Kidney glomerular epithelial cell (primary cell): ENCODE measurements at places on chromosomes 5 and 9.

DNA sequence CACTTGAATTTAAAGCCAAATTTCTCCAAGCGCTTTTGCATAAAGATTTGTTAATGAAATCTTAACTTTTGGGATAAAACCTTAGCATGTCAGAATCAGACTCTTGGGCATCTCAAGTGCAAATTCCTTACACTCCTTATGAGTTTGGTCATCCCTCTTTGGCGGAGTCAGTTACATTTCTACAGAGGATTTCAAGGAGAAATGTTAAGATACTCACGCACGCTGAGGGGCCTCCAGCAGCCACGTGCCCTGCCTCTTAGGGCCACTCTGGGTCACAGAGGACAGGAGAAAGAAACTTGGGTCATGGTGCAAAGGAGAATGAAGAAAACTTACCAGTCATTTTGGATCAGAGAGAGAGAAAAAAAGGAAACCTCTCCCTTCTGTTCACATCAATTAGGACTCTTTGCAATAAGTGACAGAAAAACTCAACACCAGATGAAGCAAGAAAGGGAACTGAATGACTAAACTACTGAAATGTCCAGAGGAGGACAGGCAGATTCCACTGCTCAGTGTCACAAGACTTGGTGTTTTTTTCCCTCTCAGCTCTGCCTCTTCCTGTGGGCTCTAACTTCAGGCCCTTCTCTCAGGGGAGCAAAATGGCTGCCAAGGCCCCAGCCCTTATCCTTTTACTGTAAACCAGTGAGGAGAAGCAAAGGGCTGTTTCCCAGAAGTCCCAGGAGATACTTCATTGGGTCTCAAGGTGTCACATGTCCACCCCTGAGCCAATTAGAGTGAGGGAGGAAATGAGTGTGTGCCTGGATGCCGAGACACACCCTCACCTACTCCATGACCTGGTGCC lies 63.3 kb upstream of the NFIL3 start:
- DNase-seq: no peak

- DNase-seq: no peak
Observed at GRCh38 chr5:114312658-114313057, 49.2 kb upstream of the KCNN2 start.

GRCh38 chr9:34252670-34253459 lies 74.0 kb downstream of the UBAP1 start:
- DNase-seq: peak; percentile 44

DNA sequence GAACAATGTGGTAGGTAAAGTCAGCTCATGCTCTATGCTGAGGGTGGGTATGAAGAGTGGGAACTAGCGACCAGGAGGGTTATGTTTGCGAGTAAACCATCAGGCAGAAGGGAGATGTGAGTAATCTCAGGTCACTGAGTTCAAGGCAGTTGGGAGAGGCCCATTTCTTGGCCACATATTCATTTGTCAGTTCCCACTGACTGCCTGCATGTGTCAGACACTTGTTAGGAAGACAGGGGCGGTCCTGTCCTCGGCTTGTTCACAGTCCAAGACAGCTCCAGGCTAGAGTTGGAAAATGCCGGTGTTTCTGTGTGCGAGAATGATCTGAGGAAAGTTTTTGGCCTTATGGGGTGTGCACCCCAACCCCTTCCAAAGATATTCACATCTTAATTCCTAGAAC lies 48.6 kb upstream of the GDNF start:
- no peak for DNase-seq

- peak; percentile 86 for DNase-seq
Observed at GRCh38 chr5:54985301-54986268, at the start of gene ESM1. ESM1 (minus strand) TSS chr5:54985593; CDS start chr5:54985517, 76 bp downstream.

DNA sequence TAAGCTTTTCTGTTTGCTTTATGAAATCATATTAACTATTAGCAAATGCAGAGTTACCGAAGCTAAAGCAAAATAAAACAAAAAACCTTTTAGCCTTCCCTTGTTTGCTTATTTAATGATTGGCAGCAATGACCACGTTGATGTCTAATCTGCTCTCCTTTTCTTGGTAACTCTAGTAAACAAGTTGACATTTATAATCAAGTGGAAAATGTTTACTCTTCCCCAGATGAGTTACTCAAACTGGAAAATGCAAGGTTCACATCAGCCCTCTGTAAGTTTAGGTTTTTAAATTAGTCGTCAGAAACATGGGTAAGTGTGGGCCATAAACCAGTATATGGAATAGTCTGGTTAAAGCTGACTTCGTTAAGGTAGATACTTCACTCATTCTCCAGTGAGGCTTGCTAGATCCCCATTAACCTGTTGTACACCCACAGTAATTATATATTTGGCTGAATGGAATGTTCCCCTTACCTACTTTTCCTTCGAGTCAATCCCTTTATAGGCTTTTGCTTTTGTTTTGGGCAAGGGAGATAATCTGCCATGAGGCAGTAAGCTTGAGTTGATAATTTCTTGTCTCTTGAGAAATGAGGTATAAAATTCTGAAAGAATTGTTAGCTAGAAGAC lies 100.9 kb downstream of the GDNF start:
- no peak for DNase-seq

DNA sequence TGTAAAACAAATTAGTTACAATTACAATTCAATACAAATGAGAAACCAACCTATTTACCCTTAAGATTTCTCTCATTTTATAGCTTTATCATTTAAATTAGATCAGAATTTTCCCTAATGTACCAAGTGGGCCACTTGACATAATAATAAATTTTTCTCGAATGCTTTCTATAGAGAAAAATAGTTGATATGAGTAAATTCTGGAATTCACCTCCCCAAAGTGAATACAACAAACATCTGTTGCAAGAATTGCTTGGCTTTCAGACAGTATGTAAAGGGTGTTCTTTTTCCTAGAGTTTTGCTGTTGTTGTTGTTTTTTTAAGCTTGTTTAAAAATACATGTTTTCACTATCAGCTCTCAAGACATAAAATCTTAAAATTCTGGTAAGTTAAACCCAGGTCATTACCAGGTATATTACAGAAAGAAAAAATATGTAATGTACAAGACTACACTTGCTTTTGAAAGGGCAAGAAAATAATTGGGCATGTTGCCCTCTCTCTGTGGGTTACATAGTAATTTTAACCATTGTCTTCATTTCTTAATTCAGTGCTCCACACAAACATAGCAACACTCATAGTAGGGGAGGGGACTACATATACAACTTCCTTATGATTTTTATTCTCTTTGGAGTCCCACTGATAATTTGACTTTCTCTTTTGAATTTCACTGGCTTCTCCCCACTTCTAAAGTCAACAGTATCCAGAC lies 200.6 kb downstream of the ARL15 start:
- no peak for DNase-seq

DNA sequence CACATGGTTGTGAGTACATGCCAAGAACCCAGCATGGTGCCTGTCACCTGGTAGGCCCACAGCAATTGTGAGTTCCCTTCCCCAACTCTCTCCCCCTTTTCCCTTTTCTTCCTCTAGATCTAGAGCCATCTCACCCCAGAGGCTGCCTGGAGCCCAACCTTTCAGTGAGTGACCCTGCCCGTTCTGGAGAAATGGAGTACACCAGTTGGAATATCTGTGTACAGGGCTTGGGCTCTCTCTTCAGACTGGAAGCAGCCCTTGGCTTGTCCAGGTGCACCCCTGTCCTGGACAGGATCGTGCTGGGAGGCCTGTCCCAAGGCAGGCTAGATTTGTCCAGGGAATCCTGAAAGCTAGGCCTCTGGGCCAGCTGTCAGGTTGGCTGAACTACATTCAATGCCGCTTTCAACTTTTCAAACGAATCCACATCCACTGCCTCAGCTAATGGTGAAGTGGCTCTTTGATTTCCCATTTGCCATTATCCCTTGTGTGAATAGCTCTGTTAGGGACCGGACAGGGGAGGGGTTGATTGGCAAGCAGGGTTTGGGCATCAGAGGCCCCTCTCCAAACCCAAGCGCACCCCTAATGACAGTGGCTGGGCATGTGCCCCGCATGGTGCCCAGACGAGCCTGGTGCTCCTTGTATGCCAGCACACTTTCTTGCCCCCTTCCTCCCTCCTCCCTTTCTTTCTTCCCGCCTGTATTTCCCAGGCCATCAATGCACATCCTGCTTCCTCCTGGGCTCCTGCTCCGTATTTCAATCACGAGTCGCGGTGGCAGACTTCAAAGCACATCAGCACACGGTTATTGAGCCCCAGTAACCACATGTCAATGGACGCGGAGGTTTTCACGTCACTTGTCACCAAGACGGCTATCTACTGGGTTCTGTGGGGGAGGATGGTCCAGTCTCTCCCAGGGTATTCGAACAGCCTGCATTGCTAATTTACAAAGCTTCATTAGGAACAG lies 211.2 kb downstream of the DAB2IP start:
- DNase-seq: no peak

- no peak for DNase-seq
Observed at GRCh38 chr5:80780761-80781285, 126.0 kb upstream of the DHFR start.

GRCh38 chr5:51488803-51489642 lies 105.8 kb downstream of the ISL1 start:
- DNase-seq: no peak

- no peak for DNase-seq
Observed at GRCh38 chr9:109245310-109245897, 75.5 kb downstream of the EPB41L4B start.

DNA sequence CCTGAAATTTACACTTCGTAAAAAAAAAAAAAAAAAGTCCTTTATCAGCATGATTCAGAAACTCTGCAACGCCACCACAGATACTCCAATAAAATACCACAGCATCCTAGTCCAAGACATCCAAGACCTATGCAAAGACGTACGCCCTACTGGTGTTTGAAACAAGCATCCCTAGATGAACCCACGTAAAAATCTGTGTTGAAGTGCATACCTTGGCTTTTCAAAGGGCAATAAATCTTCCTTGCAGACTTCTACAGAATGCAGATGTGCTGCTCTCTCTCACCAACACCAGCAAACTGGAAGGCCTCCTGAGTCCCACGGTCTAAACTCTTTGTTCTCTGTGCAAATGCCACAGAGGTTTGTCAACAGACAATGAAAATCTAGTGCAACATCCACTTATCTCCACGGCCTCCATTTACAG lies 38.8 kb downstream of the MYO10 start:
- no peak for DNase-seq

DNA sequence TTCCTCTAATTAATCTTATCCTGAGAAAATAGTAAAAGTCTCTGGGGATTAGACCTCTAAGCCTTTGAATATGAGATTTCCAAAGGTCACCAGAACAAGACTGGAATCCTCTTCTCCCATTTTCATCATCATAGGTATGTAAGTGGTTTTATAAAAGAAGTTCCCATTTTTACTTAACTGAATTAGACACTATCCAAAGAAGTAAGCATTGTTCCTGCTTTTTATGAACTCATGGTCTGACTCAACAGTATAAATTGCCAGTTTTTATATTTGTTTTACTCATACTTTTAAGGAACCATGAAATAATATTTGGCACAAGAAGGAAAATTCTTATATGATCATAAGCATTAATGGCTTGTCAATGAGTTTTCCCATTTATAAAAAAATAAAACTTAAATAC lies 167.1 kb upstream of the ADRA1B start:
- no peak for DNase-seq

DNA sequence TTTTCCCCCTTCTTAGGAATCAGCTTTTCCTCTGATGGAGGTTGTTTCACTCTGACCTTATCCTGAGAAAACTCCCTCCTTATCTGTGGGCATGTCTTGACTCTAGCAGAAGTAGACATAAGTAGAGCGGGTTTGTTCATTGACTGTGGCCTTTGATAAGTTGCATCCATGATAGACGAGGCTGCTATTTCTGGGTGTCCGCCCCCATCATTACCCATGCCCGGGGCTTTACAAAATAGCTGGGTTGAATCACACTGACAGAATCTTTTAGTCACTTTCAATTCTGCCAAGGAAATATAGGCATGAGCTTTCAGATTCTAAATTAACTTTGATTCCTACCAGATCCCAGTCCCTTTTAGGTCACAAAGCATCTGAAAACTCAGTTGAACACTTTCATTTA lies 223.8 kb downstream of the SEC61B start:
- DNase-seq: no peak

DNA sequence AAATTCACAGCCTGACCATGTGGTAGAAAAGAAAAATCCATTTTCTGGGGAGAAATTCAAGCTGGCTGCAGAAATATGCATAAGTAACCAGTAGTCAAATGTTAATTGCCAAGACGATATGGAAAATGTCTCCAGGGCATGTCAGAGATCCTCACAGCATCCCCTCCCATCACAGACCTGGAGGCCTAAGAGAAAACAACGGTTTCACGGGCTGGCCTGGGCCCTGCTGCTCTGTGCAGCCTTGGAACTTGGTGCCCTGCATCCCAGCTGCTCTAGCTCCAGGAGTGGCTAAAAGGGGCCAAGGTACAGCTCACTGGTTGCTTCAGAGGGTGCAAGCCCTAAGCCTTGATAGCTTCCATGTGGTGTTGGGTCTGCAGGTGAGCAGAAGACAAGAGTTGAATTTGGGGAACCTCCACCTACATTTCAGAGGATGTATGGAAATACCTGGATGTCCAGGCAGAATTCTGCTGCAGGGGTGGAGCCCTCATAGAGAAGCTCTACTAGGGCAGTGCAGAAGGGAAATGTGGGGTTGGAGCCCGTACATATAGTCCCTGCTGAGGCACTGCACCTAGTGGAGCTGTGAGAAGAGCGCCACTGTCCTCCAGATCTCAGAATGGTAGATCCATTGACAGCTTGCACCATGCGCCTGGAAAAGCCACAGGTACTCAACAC lies 49.7 kb downstream of the PTBP3 start:
- DNase-seq: no peak

DNA sequence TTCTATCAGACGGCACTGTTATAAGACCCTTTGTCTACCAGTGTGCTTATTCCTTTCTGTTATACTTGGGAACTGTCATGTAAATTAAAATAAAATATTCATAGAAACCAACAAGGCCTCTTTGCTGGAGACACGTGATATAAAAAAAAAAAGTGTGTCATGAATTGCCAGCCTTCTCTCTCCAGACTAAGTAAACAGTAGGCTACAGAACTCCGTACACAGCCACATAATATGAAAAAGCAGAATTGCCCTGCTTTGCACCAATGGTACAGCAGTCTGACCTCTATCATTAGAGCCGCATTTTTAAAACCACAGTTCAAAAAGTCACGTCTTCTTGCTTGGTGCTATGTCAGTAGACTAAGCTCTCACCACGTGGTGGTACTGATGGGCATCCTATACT lies 231.3 kb downstream of the SEMA5A start:
- DNase-seq: no peak

GRCh38 chr5:150836703-150837102 lies 9.6 kb upstream of the IRGM start:
- DNase-seq: no peak

GRCh38 chr9:89658931-89659330 lies 54.1 kb downstream of the GADD45G start:
- no peak for DNase-seq
